CD4-positive, alpha-beta T cell treated with Interleukin-2 at 100 ng/mL for 4 hours (primary cell): ENCODE measurements at places on chromosomes 1 and 21.

GRCh38 chr1:183203094-183203493, 17.0 kb downstream of the LAMC2 start:
- no peak for DNase-seq

DNA sequence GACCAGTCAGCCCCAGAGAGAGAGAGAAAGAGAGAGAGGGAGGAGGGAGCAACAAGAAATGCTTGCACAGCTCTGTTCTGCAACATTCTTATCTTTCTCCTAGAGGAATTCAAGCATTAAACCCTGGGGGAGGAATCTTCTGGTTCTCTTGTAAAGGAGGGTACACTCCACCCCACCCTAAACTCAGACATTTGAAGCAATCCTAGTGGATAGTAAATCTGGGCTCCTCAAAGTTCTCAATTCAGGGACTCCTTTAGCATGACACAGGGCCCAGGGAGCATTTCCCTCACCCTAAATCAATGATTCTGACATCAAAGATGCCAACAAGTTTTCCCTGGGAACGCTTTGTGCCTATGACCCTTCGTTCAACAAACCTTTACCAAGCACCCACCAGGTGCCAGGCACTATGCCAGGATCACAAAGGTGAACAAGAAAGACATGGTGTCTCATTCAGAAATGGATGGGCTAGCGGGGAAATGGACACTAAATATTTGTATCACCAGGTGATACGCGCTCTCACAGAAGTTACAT, 11.9 kb upstream of the CAPN2 start:
- DNase-seq = no peak

GRCh38 chr1:180170546-180171151, 16.0 kb downstream of the QSOX1 start:
- no peak for DNase-seq

DNA sequence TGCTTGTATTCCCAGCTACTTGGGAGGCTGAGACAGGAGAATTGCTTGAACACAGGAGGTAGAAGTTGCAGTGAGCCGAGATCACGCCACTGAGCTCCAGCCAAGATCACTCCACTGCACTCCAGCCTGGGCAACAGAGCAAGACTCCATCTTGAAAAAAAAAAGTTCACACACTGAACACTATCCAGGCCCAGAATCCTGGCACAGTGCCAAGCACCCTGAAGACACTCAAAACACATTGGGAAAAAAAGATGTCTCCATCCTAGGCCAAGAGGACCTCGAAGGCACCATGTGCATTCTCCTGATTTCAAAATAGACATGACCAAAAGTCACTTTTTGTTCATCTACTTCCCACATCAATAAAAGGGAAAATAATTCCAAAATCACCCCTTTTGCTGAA, 38.7 kb downstream of the SLC9A1 start:
- no peak for DNase-seq

GRCh38 chr21:35850029-35850428, 210.3 kb downstream of the SETD4 start:
- DNase-seq = no peak

DNA sequence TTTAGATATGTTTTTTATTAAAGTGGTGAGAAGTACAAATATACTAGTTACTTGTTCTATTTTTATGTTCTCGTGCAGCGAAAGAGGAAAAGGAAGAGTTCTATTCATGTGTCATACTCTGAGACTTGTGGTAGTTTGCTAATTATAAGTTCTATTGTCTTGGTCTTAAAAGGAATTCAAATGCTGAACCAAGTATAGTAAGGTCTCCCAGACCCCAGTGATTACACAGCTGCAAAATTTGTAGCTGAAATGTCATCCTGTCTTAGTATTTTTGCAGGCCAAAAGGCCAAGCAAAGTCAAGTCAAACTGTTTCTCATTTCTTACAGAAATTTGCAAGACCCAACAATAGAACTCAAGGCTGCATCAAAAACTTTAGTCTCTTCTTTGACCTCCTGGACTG, 268.7 kb downstream of the CHRM3 start:
- no peak for DNase-seq

- DNase-seq = no peak
Measured at GRCh38 chr21:46121286-46122221, 23.6 kb downstream of the COL6A2 start.

DNA sequence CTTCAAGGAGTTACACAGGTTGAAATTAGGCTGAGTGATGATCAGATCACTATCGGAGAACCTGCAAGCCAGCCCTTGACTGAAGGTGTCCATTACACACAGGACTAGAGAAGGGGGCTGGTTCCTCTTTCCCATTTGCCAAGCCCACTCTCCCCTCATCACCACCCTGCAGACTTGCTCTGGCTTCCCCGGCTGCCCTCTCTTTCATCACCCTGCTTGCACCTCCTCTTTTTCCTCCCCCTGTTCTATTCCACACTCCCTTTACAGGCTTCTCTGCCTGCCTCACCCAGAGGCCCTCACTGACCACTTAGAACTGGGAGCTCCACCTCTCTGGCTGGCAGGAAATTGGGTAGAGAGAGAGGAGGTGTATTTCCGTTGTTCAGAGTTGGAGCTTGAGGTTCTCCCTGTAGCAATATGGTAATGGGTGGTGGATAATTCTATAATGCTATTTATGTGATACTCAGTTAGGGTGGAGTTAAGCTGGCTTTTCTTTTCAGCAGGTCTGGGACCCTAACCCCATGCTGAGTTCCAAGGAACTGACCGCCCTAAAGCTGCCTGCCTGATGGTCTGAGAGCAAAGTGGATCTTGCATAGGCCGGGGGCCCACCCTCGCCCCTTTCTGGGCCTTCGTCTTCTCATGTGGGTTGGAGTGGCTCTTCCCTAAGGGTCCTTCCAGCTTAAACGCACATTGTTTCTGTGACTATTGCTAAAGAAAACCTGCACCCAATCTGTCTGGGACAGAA, 111.8 kb upstream of the ADAR start:
- DNase-seq = no peak

GRCh38 chr1:7680207-7680954, 90.7 kb upstream of the VAMP3 start:
- DNase-seq = peak; percentile 37

GRCh38 chr1:94504601-94505000, 37.0 kb downstream of the F3 start:
- no peak for DNase-seq
